ENCODE measurements at places on chromosomes 7 and 10.

DNA sequence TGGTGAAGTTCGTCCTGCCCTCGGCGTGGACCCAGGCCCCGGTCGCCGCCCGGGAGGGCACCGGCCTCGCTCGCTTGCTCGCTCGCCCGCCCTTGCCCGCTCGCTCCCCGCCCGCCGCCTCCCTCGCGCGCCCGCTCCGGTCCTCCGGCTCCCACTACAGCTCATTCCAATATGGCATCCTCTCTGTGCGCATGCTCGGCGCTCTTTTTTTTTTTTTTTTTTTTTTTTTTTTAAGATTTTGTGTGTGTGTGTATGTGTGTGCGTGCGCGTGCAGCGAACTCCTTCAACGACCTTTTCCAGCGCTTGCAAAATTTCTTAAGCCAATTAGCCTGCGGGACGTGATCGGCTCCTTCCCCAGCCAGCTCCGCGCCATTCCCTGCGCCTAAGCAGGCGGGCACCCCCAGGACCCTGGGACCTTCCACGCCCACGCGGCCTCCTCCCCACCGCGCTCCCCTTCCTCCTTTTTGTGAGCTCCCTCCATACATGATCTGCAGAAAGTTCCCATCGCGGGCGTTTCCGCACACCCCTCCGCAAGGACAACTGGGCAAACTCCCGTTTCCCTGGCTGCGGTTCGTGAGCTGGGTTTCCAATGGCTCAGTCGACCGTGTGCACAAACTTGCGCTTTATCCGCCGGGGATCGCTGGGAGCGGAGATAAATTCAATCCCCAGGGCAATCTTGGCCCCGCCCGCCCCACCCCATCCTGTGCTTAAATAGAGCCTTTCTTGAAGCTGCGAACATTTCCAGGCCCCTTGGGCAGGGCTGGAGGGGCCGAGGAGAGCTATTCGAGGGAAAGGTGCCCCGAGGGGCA lies at the start of gene SFMBT2:
Gene SFMBT2 (minus strand): TSS at position 173 of the 809 bp plus-strand sequence. CDS start 29,136 bp downstream, outside the sequence.
- DNase-seq, result peak; percentile 55

- no peak for DNase-seq
Measured at GRCh38 chr10:82572744-82573143, 697.8 kb downstream of the NRG3 start.

DNA sequence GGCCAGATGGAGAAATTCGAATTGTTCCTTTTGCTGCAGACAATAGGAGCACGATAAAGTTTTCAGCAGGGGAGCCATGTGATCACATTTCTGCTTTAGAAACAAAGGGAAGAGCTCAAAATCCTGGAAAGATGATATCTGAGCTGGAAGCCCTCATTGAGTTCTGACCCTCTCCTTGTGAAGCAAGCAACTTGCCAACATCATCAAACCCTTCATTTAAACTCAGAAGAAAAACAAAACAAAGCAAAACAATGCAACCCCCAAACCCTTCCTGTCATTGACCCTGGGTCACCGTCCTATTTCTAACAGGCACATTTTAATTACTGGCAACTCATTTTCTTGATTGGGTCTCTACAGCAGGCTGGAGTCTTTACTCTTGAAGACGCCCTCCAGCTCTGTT lies 198.3 kb upstream of the ZNF32 start:
- no peak for DNase-seq

DNA sequence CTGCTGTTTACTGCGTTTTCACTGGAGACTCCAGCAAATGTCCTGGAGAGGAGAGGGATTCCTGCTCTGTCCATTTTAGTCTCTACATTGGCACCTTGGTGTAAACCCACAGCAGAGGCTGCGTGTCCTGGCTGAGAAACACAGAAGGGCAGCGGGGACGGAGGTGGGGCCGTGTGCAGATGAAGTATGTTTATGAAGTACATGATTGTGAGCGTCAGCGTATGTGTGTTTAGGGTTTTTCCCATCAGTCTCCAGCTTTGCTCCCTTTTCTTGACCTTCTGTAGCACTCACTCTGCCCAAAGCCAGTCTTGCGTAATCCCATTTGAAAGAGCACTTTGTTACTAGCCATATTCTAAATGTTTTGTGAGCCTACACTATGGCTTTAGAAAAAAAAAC lies 750.7 kb upstream of the SORCS1 start:
- DNase-seq, result peak; percentile 30

DNA sequence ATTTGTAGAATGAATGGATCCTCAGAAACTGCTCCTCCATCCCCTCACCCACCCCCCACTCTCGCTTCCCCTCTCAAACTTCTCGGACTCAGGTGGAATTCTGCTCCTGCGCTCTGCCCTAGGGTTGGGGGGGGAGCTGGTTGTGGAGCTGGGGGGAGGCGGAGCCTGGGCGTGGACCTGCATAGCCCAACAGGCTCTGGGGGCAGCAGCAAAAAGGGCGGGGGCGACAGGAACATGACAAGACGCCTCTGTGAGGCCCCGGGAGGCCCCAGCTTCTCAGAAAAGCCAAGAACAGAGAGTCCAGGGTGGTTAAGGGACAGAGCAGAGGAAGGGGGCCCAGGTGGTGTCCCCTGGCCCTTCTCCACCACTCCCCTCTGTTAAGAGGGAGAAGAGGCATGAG lies 3.5 kb downstream of the TSC22D4 start:
- DNase-seq, result no peak

DNA sequence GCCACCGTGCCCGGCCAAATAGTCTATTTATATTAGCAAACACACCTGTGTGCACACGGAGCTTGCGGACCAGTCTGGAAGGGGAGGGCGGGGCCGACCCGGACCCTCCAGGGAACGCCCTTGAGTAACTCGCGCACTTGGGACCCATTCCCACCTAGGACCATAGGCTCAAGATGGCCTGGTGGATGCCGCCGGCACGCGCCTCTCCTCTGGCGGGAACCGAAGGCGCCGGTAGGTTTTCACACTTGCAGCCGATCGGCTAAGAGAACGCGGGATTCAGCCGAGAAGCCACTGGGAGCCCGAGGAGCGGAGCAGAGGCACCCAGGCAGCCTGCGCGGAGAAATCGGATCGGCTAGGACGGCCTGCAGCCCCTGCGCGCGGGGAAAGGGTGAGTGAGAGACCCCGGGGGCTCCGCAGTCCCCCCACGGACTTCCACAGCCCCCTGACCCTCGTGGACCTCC lies 18.9 kb downstream of the IFT22 start:
- no peak for DNase-seq

- peak; percentile 90 for DNase-seq
Measured at GRCh38 chr10:119759832-119760231, 34.0 kb downstream of the INPP5F start.

DNA sequence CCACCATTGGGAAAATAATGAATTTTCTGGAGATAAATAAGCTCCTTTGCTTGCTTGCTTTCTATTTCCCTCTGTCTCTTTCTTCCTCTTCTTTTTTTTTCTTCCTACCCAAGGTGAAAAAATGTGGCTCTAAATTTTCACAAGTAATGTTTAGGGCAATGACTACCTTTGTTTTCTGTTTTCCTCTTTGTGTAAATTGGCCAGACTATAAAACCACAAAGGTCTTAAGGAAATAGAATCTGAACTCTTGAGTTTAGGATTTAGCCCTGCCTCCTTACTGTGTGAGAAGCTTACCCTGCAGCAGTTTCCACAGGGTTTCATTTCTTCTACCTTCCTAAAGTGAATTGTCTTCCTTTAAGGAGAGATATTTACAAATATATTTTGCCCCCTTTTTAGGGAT lies 330.4 kb downstream of the ARL4A start:
- DNase-seq, result peak; percentile 60

- peak; percentile 35 for DNase-seq
Measured at GRCh38 chr10:110686949-110687348, 42.8 kb downstream of the RBM20 start.

DNA sequence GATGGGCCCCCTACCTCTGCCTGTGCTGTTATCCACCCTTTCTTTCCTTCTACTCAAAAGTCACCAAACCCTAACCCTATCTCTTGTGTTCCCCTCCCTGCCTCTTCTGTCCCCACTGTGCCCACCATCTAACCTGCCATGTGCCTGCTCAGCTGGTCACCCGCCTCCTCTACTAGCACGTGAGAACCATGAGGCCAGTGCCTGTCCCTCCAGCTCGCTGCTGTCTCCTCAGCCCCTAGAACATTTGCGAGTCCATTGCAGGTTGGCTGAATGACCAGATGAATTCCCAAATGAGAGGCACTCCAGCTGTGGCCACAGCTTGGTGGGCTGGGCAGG lies 129.0 kb downstream of the ARHGAP22 start:
- no peak for DNase-seq

DNA sequence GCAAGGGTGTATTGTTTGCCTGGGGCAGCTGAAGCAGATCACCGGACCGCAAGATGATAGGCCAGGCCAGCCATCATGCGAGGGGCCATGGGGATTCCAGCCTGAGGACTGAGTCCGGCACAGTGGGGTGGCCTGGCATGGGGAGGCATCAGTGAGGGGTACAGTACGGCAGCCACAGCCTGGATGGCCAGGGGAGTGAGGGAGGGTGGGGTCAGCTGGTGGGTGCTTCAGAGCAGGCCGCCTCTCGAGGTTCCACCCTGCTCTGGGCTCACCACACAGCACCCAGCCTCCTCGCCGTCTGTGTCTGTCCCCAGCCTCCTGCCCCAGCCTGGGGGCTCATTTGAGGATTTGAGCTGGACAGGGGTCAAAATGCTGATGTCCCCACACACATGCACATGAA lies 508.5 kb upstream of the FOXK1 start:
- DNase-seq, result no peak

DNA sequence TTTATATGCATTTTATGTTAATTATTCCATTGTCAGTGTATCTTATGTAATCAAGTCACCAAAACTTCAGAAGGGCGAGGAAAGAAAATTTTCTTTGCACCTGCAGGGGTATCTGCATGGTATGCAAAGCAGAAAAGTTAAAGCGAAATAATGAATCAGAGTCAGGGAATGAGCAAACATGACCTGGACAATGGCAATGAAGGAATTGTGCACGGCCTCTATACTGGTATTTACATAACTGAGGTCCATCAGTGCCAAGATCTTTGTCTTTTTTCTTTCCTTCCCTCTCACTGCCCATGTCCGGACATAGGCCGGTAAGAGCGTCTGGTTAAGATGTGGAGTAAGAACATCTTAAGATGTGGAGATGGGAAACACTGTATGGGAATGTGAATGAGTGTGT lies 14.4 kb upstream of the AKR1C3 start:
- no peak for DNase-seq

GRCh38 chr7:45968856-45969541 lies 47.9 kb upstream of the IGFBP3 start:
- no peak for DNase-seq

DNA sequence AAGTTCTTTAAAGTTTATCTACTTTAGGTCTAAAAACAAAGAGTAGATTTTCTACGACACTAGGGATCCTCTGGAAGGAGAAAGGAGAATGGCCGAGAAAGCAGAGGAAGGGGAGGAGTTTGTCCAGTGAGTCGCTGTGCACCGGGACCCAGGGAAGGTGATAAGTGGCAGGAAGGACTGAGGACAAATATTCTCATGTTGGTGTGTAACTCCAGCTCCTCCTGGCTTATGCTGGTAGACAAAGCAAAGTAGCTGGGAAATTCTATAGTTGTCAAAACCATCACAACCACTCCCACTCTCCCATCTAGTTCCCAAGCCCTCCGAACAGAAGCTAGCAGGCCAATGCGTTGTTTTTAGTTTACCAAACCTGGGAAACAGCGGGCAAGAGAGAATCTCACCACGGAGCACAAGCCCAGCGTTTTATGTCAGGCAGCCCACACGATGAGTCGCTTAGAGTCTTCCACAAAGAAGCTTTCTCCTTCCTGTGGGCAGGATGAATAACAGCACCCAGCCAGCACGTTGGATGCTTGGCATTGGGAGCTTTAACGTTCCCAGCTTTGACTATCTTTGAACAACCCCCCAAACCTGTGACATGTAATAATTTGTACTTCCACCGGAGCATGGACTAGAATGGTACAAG lies 32.9 kb upstream of the JCAD start:
- peak; percentile 25 for DNase-seq
